CMK (cell line): ENCODE measurements at places on chromosomes 5 and 9.
A peak's percentile ranks its signal among the peaks of the same experiment; 100 is the strongest.

- DNase-seq = no peak
Measured at GRCh38 chr9:105389796-105390195, 58.0 kb upstream of the FSD1L start.

- DNase-seq = peak; percentile 89
Measured at GRCh38 chr5:372996-373709, 51.6 kb downstream of the AHRR start.

DNA sequence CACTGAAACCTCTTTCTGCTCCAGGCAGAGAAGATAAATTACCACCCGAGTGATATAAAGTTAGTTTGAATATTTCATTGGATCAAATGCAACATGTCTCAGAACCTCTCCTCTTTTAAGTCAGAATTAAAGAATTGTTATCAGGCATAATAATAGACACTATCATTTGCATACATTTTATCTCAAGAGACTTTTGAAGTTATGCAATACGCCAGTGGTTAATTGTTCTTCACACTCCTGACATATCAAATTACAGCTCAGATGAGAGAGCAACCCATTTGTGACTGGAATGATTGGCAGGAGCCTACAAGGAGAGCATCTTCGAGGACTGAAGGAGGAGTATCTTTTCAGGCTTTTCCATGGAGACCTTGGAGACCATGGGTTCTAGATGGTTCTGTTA, 452.2 kb downstream of the KDM4C start:
- DNase-seq = no peak

- DNase-seq = no peak
Measured at GRCh38 chr5:115555084-115555633, 10.6 kb upstream of the FEM1C start.

DNA sequence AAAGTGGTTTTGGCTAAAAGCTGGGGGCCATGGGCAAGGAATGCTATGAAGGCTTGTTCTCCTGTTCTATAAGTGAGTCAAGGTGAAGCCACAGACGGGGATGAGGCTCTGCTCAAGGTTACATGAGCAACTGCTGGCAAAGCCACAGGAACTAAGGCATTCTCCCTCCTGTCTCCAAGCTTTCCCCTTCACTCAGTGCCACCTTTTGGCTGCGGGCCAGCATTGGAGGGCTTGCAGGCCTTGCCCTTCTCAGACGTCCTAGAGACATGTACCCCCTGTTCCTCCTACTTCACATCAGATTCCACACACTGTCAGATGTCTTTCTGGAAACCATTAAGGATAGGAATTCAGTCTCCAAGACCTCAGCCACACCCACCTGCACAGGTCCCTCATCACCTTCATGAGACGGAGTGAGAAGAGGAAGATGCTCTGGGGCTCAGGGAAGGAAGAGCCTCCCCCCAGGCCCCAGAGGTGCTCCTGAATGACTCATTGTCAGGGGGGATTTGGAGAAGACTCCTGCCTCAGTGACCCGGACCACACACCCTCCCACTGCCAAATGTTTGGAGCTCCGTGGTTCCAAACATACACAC, 20.5 kb upstream of the MEIKIN start:
- no peak for DNase-seq
